Stimulated activated CD8-positive, alpha-beta memory T cell treated with anti-CD3 and anti-CD28 coated beads, Interleukin-2, amount 100 ng/mL, for 1 hour (primary cell): ENCODE measurements at places on chromosomes 3 and 15.
A peak's percentile ranks its signal among the peaks of the same experiment; 100 is the strongest.

- no peak for DNase-seq
Observed at GRCh38 chr3:30342318-30343060, 263.9 kb upstream of the TGFBR2 start.

DNA sequence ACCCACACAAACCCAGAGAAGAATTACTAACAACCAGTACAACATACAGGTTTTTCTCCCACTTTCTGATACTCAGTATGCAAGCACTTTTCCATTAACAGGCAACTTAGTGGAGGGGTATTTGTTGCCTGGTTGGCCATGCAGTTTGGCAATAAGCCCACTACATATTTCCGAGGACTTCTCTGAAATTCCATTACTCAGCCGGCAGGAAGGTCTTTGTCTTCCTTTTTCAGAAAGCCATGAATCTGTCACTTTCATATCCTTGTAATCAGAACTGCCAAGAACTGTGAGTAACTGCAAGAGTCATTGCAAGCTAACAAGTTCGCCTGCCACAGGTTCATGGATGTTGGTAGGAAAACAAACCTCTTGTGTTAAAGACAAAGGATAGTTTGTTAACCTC lies 422.3 kb upstream of the ROBO1 start:
- no peak for DNase-seq

DNA sequence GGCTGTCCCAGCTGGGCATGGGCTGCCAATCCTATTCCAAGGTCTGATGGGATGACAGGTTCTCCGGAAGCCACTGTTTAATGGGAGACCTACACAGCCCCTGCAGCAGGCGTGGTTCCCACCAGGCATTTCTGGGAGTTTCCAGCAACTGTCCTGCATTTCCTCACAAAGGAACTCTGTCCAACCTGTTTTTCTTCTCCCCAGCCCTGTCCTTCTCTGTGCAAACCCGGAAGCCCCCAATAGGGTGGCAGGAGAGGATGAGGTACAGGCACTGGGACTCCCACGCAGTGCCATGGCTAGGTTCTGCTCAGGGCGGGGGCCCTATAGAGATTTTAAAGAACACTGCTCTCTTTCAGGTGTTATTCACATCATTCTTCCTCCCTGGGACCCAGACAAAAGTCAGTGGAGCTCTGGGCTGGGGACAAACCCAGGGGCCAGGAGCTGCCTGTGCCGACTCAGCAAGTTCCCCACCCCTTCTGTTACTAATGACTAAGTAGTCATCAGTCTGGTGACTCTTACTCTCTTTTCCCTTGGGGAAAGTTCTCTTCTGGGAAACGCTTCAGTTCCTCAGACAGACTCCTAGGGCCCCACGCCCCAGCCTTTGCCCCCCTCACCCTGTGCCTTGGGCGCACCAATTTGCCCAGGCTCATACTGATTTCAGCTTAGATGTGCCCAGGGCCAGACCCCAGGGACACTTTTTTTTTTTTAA lies 97.7 kb downstream of the CD47 start:
- no peak for DNase-seq

DNA sequence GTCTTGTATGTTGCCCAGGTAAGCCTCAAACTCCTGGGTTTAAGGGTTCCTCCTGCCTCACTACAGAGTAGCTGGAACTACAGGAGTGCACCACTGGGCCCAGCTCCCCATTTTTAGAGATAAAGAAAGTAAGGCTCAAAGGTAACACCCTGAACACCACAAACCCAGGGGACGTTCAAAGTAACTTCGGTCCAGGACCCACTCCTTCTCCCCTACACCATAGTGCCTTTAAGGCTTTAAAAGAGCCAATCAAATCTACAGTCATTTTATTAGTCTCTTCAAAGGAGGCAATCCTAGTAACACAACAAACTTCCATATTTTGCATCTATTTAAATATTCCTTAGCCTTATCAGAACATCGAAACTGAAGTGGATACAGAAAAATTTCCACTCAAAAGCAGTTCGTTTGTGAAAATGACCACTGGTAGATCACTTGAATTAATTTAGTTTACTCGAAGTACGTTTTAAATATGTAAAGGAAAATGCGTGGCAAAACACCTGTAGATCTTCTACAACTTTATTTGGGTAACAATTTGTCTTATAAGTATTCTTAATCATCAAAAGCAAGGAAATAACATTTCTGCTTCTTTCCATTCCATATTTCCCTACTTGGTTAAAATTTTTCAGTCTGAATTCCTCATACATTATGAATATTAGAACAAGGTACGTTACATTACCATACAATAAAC lies 1.8 kb downstream of the STAG1 start:
- DNase-seq, result no peak

GRCh38 chr3:119293871-119294695 lies at the start of gene ARHGAP31:
ARHGAP31 (plus strand) TSS chr3:119294383; CDS start chr3:119294905, 522 bp downstream.
- peak; percentile 64 for DNase-seq

DNA sequence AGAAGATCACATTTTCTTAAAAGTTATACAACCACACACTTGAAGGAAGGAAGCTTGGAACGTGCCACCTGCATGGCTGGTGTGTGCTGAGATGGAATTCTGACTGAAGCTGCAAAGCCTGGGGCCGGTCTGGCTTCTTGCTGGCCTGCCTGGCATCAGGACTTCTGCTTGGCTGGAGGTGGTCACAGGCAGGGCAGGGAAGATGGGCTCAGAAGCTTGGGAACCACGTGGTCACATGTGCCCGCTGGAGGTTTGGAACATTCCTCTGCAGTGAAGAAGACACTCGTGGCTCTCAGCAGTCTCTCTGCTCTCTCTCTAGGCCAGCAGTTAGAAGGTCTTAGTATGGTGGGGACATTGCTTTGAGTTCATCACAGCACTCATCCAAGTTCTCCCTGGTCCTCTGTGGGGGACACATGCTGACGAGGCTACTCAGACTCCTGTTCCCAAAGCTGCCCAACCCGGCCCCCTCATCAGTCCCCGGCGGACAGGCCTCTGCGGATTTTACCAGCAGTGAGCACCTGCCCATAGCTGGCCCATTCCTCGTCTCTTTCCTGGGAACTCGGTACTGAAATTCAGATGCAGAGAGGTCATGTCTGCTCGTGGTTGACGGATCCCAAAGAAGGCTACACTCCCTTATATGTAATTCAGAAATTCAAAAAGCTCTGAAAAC lies 229.0 kb downstream of the ADAMTS17 start:
- DNase-seq, result no peak

GRCh38 chr3:122679882-122680474 lies 661 bp upstream of the PARP14 start:
- no peak for DNase-seq

DNA sequence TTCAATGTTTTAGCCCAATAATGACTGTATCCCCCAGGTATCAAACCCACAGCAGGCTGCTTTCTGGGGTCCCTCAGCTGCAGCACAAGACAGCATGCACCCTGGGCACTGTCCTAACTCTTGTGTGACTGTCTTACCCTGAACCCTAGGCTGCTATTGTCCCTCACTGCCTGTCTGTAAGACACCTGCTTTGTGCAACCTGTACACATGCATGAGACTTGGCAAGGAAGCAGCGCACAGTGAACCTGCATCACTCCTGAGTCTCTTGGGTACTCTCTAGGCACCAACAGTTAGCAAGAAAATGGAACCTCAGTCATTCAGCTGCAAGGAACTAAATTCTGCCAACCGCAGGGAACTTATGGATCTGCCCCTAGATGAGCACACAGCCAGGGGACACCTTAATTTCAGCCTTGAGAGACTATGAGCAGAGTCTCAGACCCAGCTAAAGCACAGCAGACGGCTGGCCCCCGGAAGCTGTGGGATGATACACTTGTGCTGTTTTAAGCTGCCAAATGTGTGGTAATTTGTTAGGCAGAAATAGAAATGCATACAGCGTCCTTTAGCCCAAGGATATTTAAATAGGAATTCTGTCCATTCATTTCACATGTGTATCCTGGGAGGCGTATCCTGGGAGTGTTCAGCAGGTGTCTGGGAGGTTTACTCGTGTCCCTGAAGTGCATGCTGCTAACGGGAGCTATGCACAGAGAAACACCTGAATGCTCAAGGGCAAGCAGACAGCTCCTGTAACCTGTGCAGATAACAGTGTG lies 223.8 kb downstream of the KLF13 start:
- DNase-seq, result no peak

DNA sequence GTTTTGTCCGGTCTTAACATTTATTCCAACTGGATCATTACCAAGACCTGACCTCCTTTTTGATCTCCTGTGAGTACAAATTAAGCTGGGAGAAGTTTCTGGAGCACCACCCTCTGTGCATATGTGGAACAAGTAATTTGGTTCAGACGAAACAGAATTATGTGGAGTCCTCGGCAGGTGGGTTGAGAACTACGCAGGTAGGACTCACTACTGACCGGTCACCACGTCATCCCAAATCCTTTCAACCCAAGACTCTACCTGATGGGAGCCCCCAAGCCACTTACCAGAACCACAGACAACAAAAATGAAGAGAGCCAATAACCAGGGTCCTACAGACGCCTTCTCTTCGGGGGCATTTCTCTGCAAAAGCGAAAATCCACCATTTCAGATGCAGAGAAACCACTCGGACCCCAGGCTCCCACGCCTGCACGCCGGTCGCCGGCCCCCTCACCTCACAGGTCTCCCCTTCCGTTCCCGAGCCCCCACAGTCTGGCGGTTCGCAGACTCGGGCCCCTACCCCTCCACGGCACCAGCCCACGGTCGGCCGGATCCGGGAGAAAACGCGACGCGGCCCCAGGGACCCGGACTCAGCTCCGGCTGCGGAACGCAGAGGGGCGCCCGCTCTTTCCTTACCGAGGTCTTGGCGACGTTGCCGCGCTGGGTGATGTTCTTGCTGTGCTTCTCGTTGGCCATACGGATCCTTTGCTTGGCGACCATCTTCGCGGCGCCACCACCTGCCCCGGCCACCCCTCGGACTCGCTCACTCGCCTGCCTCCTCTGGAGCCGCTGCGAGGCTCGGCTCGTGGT lies 674 bp downstream of the SERP1 start:
- DNase-seq, result peak; percentile 17

DNA sequence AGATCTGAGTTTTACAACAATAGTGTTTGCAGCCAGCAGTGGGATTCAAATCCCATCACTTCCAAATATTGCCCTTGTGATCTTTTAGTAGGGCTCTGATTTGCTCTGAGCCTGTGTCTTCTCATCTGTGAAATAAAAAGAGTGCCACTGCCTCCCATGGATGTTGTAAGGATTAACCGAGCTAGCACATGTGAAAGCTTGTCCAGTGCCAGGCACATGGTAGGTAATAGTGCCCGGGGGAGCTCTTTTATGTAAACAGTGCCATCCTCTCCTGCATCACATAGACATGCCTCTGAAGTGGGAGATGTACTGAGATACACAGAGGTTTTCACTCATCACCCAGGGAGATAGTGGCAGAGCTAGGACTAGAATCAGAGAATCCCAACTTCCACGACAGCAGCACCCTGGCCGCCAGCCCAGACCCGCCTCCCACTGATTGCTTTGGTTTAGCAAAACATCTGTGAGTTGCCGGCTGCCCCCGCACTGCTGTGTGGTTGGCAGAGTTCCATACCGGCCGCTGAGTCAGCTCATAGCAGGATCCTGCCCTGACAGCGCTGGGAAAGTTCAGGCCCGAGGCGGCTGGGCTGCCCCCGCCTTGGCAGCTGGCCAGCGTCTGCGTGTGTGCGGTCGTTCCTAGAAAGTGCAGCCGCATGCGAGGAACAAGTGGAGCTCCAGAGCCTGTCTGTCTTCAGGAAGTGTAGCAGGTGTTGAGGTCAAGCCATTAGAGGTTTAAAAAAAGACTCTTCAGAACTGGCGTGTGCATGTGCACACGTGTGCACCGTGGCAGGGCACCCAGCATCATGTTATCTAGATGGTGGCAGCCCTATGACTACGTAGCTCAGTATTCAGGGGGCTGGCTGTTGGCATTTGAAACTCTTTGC lies 5.0 kb downstream of the ARID3B start:
- DNase-seq, result peak; percentile 87

DNA sequence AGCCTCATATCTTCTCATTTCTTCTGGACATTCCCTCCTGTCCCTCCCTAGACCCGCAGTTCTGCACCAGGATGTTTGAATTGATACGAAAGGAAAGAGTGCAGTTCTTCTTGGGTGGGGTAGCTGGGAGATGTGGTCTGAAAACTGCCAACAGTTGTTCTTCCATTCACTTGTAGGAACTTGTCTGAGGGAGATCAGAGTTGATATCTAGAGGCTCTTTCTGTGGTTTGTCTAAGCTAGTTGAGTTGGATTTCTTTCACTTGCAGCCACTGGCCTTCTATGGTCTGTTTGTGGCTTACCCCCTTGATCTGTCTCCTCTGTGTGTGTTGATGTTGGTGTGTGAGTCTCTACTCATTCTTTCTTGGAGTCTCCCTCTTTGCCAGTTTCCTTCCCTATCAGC lies 42.5 kb upstream of the PIK3CB start:
- no peak for DNase-seq

DNA sequence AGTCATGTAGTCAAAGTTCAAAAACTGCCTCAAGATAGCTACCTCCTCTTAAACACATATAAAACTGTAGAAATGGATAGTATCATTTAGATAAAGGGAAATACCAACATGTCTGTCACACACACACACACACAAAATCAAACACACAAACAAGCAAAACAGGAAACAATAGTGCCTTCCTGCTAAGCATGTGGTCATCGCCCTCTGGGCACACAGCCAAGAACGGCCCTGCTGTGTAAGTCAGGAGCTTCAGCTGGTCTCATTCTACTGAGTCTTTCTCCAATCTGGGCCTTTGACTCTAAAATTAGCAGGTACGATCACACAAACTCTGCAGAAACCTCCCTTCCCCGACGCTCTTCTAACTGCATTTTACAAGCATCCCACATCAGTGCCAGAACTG lies 272.2 kb upstream of the CHRNA7 start:
- DNase-seq, result no peak

DNA sequence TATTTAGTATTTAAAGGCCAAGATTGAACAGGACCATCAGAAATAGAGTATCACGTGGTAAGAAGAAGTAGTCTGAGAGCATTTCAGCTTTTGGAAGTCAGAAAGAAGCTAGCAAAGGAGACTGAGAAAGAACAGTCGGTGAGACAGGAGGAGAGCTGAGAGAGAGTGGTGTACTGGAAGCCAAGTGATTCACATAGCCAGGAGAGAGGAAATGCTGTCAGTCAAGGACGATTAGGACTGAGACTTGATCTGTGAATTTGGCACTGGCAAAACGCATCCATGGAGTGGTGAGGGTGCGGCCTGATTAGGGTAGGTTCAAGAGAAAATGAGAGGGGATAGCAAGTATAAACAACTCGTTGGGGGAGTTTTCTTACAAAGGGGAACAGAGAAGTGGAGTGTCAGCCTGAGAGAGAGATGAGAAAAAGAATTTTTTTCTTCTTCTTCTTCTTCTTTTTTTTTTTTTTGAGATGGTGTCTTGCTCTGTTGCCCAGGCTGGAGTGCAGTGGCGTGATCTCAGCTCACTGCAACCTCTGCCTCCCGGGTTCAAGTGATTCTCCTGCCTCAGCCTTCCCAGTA lies 44.9 kb downstream of the CHD2 start:
- DNase-seq, result no peak

- DNase-seq, result no peak
Observed at GRCh38 chr3:141346839-141347238, 21.5 kb upstream of the ZBTB38 start.

DNA sequence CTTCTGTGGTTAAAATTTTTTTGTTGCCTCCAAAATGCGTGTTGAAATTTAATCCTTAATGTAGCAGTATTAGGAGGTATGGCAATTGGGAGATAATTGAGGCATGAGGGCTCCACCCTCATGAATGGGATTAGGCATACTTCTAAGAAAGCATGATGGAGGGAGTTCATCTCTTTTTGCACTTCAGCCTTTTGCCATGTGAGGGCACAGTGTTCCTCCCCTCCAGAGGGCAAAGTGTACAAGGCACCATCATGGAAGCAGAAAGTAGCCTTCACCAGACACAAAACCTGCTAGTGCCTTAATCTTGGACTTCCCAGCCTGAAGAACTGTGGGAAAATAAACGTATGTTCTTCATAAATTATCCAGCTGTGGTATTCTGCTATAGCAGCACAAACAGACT lies 429.5 kb downstream of the ZIC1 start:
- DNase-seq, result no peak
